ENCODE measurements at places on chromosomes 1 and 21.

DNA sequence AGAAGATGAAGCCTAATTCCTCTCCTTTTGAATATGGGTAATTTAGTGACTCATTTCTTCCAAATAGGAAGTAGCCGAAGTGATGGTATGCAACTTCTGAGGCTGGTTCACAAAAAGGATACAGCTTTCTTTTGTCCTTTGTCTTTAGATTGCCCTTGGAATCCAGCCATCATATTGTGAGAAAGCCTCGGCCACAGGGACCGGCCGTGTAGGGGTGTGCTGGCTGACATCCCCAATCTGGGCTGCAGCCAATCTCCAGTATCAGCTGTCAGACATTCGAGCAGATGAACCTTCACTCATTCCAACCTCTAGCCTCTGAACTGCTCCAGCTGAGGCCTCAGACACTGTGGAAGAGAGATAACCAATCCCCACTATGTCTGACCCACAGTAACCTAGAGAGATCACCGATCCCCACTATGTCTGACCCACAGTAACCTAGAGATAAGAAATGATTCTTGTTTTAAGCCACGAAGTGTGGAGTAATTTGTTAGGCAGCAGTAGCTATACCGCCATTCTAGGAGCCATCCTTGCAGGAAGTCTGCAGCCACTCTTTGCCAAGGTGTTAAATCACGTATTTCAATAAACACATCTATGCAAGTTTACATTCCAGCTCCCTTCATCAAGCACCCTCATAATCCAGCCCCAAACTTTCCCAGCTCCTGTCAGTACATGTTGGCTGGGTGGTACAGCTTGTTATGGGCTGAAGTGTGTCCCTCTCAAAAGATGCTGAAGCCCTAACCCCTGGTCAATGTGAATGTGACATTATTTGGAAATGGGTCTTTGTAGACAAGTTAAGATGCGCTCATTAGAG lies 2.9 kb upstream of the DIP2A start:
- peaks cover 10% of the 10 kb centered on the region for H3K36me3 ChIP-seq
- DNase-seq = peak; percentile 64
- H3K27ac ChIP-seq = no peak overlapping the region
- H3K4me1 ChIP-seq = peaks cover 28% of the 10 kb centered on the region

DNA sequence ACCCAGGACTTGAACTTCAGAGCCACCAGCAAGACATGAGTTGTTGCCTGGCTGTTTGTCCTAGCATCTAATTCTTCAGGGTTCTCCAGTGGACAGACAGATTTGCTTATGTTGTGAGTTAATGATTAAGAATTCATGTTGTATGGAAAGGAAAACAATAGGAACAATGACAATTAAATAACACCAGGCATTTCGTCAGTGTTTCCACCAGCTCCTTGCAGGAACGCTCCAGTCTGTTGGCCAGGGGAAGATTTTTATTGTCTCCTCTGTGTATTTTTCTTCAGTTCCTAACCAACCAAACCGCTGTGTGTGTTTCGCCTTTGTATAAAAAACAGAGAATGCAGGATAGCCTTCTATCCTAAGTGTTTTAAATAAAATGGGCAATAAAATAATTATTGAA lies 64.4 kb upstream of the PTGFR start:
- H3K4me1 ChIP-seq = 0 out of 2 replicates have a peak, but pooled peaks cover 10% of the 10 kb centered on the region
- no peak overlapping the region for H3K4me3 ChIP-seq
- no peak for DNase-seq
- H3K36me3 ChIP-seq = no peaks in the 10 kb centered on the region

DNA sequence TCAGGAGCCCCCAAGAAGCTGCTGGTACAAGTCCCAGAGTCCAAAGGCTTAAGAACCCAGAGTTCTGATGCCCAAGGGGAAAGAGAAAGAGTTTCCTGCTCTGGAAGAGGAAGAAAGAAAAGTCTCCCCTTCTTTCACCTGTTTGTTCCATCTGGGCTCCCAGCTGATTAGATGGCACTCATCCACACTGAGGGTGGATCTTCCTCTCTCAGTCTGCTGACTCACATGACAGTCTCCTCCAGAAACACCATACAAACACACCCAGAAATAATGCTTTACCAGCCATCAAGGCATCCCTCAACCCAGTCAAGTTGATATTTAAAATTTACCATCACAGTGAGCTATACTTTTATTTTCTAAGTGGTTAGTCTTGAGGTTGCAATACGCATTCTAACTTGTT lies 257.9 kb downstream of the PAPPA2 start:
- DNase-seq = no peak
- no peaks in the 10 kb centered on the region for H3K36me3 ChIP-seq
- no peak overlapping the region for H3K27ac ChIP-seq

- peaks cover 21% of the 10 kb centered on the region for H3K36me3 ChIP-seq
- H3K4me1 ChIP-seq = no peaks in the 10 kb centered on the region
- DNase-seq = no peak
- no peak overlapping the region for H3K27ac ChIP-seq
- no peak overlapping the region for H3K4me3 ChIP-seq
These were observed 2.7 kb downstream of the FCER1G start for GRCh38 chr1:161217831-161218230.
